ENCODE measurements at places on chromosomes 3 and 15.
A peak's percentile ranks its signal among the peaks of the same experiment; 100 is the strongest.

- DNase-seq = no peak
Measured at GRCh38 chr3:124131580-124131979, 139.7 kb upstream of the ROPN1 start.

GRCh38 chr3:5190147-5190791 lies 2.8 kb downstream of the EDEM1 start:
- DNase-seq = no peak

GRCh38 chr3:147298511-147298982 lies 107.8 kb downstream of the ZIC4 start:
- no peak for DNase-seq

DNA sequence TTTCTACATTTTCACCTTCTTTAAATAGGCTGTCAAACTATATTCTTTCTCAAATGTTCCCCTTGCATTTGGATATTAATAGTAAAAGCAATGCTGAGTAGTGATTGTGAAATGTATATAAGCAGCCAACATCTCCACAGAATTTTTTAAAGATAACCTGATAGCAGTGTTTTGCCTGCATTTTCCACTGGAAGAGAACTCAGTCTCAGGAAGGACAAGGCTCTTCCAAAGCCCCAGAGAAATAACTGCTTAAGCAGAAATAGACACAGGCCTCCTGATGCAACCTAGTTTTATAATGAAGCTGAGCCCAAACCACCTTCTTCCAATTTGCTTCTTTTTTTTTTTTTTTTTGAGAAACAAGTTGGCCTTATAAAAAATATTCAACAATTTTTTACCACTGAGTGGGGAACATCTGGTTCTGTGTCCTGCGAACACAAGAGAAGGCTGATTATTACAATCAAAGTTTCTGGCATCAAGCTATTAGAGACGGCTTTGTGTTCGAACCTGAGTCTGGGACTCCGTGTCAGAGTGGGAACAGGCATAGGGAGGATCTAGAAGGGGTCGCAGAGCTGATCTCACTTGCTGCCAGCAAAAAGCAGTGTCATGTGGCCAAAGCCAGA lies 332.5 kb upstream of the TBL1XR1 start:
- DNase-seq = no peak

- DNase-seq = no peak
Measured at GRCh38 chr3:135009014-135009413, 214.0 kb downstream of the EPHB1 start.

GRCh38 chr15:83413054-83413719 lies 34.0 kb upstream of the SH3GL3 start:
- no peak for DNase-seq

- no peak for DNase-seq
Measured at GRCh38 chr3:134365766-134366065, 8.5 kb downstream of the AMOTL2 start.

DNA sequence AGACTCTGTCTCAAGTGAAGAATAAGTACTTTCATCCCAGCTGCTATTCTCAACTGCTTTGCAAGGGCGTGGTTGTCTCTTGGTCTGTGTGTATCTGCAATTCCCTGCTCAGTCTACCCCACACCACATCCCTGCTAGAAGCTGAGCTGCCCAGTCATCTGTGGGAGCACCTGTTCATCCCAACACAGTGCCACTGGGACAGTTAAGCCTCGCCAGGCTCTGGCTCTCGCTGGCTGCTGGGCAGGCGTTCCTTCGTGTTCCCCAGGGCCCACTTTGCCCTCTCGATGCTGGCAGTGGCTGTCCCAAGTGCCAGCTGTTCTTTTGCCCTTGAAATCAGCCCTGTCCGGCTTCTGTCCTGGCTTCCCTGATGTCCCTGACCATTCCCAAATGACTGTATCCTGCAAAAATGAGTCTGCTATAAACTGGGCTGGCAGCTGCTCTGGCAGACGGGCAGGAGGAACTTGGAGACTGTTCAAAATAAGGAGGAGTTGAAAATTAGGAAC lies 91.6 kb upstream of the KLHL25 start:
- DNase-seq = peak; percentile 81

GRCh38 chr3:154976072-154976983 lies 103.8 kb upstream of the MME start:
- no peak for DNase-seq

- no peak for DNase-seq
Measured at GRCh38 chr3:157059661-157060060, 100.3 kb downstream of the CCNL1 start.

DNA sequence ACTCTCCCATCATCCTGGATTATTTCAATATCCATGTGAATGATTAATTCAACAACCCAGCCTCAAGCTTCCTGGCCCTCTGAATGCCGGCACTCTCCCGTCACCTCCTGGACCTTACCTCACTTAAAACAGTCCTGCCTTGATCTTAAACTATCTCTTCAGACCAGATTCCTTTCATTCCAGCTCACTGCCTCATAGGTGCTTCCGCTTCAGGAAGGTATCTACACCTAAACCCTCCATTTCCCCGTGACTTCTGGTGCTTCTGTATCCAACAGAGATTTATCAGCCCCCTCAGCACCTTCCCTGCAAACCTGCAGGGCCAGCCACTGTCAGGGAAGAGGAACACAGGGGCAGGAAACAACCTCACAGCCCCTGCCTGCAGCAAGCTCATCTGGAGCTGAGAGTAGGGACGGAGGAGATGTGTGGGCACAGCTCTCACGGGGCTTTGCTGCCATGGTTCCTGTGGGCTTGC lies 98.9 kb upstream of the TJP1 start:
- DNase-seq = no peak

DNA sequence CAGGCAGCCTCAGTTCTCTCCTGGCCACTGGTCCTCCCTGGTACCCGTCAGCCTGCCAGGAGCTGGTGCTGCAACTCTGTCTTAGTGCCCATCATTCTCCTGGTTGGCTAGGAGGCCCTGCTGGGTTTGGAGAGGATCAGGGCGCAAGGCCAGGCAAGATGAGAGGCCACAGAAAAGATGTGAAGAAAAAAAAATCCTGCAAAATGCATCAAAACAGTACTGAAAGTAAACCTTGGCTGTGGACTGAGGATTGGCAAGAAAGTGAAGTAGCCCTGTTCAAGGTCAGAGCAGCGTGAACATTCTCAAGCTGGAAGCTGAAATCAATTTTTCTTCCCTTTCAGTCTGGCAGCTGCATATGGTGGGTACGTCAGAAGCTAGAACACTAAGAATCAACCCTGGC lies 74.2 kb downstream of the GTF2E1 start:
- DNase-seq = no peak

- DNase-seq = no peak
Measured at GRCh38 chr3:128867200-128868125, 12.0 kb upstream of the ACAD9 start.

DNA sequence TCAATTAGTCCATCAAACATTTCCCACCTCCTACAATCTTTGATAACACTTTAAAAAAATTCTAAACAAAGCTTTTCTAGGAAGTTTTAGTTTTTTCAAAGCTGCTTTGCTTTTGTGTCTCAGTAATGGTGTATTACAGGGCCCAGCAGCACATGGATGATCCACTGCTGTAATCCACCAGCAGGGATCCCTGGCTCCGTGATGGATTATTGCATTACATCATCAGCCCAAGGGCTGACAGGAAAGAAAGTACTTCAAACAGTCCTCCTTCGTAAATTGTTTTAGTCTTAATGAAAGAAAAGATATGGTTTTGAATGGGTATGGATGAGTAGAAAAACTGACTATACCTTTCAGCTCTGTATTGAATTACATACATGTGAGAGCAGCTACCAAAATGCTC lies 688.9 kb upstream of the NAALADL2 start:
- DNase-seq = no peak

DNA sequence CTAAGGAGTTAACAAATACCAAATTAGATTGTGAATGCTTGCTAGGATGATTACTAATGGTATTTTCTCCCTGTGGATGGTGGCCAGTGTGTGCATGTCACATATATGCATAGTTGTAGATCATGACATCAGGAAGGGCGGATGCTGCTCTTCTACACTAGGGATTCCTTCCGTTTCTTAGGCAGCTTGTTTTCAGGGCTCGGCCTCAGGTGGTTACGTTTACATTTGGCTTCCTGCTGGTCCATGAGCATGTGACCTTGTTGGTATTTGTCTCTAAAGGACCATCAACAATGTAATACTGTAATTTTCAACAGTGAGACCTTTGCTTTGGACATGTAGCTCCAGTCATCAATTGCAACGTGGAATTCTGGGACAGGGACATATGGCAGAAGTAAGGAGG lies 221.4 kb downstream of the NR1D2 start:
- DNase-seq = no peak

GRCh38 chr3:76586471-76586870 lies 453.4 kb upstream of the ROBO2 start:
- no peak for DNase-seq

- no peak for DNase-seq
Measured at GRCh38 chr15:63136742-63137141, 15.1 kb downstream of the LACTB start.

GRCh38 chr15:40739854-40740253 lies 15.2 kb downstream of the RMDN3 start:
- DNase-seq = no peak

- no peak for DNase-seq
Measured at GRCh38 chr3:154486949-154487348, 57.0 kb upstream of the GPR149 start.

DNA sequence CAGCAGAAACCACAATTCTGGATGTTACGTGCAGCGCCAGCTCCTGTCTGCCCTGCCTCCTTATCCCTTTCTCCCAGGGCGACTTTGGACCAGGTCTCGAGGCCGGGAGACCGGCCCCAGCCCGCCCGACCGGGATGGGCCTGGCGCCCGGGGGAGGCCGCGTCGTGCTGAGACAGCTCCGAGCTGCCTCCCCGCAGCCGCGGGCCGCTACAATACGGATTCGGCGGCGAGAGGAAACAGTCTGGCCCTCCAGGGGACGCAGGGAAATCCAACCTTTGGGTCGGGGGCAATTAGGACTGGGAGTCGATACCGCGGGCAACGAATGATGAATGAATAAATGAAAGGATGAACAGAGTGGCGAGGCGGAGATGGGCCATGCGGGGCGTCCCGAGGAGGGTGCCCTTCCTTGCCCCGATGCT lies 537 bp downstream of the GRAMD2A start:
- DNase-seq = no peak

DNA sequence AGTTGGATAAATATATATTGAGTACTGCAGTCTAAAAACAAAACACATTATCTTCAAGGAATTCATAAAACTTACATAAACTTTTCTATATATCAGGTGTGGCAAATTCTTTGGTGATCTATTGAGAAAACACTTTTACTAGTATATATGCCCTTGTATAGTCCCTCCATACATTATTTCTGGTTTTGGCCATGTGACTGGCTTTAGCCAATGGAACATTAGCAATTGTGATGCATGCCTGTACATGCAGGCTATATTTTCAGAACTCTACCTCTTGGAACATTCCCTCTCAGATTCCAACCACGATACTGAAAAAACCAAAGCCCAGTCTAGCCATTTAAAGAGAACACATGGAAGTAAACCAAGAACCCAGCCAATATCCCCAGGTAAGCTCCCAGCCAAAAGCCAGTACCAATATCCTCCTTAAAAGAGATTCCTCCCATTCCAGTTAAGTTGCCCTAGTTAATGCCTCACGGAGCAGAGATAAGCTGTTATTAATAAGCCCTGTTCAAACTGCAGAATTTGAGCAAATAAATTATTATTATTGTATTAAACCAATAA lies 152.8 kb downstream of the NEK10 start:
- DNase-seq = no peak

GRCh38 chr3:9780458-9780812 lies 10.7 kb upstream of the CAMK1 start:
- DNase-seq = no peak

- DNase-seq = no peak
Measured at GRCh38 chr3:191320316-191320715, 8.9 kb upstream of the CCDC50 start.

GRCh38 chr3:108096532-108097321 lies 5.9 kb upstream of the CD47 start:
- no peak for DNase-seq

DNA sequence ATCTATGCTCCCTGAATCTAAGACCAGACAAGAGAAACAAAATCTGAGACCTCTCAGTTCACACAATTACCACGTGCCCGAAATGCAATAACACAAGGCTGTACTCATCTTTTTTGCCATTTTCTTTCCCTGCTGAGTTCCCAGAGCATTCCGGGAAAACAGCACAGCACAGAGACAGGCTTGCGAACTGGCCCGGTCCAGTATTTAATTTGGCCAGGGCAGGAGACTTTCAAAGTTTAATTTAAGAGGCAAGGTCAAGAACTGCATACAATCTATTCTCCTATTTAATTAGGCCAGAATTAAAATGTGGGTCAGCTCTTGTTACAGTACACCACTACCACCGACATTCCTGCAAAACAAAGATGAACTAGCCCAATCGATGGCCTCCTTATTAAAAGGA lies 87.5 kb upstream of the SNRPA1 start:
- DNase-seq = no peak

DNA sequence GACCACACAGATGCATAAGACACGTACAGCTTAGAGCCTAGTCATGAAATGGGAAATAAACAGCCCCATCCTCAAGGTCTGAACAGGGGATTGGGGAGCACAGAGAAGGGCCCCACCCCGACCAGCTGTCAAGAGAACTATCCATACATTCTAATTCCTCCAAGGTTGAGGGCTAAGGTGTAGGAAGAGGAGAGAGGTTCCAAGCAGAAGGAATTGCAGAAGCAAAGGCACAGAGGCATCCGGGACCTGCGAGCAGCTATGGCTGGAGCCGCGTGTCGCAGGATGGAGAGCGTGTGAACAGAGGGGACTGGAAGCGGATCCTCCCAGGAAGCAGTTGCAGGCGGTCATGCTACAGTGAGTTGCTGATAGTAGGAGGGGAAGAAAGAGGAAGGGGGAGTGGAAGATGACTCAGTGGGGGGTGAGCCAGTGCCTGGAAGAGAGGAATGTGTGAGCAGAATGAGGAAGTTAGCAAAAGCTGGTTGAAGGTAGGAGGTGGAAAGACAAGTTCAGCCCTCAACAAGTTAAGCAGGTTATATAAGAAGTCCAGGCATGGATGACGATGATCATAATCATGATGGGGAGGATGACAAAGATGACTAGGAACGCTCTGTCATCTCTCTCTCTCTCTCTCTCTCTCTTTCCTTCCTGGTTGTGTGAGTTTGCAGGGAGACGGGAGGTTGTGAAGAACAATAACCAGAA lies 89.7 kb downstream of the LIPC start:
- no peak for DNase-seq

GRCh38 chr3:53250881-53251605 lies 4.8 kb downstream of the TKT start:
- DNase-seq = no peak

DNA sequence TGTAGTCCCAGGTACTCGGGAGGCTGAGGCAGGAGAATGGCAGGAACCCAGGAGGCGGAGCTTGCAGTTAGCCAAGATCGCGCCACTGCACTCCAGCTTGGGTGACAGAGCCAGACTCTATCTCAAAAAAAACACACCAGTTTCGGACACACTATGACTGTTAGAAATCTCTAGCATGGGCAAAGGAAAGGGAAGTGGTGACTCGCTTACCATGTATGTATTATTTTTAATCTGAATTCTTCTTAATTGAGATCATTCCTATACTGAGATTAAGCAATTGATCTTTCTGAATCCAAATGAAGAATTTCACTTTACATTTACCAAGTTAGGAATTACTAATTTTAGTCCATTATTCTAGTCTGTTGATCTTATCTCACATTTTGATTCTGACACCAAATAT lies 459.2 kb upstream of the ALCAM start:
- DNase-seq = no peak

- DNase-seq = no peak
Measured at GRCh38 chr3:71984843-71985613, 200.1 kb upstream of the PROK2 start.
